ENCODE measurements at places on chromosomes 11 and 22.
A peak's percentile ranks its signal among the peaks of the same experiment; 100 is the strongest.

DNA sequence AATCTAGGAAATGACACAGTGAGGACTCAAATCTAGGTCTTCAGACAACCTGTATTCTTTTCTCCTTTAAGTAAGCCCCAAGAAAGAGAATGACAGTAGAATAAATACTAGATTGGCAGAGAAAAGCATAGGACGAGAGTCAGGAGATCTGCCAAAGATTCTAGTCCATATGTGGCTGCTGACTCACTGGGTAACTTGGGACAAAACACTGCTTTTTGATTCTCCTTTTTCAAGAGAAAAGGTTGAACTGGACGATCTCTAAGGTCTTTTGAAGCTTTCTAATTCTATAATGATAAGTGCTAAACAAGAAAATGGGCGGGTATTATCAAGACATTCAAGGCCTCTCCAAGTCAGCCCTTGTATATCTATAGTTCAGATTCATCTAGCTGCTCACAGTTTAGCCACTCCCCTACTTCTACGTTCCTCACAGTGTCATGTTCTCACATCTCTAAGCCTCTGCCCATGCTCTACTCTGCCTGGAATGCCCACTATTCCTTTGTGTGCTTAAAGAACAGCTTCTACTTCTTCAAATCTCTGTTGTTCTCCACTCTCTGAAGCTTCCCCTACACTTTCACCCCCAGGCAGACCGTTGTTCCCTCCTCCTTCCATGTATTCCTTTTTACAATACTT is 53.0 kb downstream of the RELT start:
- peak; percentile 73 for DNase-seq

GRCh38 chr11:120717042-120717441 is 205.5 kb downstream of the GRIK4 start:
- no peak for DNase-seq

DNA sequence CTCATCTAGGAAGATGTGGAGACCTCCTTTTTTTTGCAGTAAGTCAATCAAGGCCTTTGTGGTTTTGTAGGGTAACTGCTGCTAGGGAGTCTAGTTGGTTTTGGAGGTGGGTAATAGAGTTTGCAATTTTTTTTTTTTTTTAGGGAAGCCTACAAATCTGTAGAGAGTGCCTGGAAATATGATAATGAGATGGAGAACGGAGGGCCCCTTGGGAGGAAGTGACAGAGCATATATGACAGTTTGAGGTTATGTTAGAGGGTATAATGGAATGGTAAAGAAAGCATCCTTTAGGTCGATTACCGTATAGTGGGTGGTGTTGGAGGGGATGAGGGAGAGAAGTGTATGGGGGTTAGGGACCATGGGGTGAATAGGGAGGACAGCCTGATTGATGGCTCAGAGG is 98.3 kb downstream of the ELP4 start:
- no peak for DNase-seq

DNA sequence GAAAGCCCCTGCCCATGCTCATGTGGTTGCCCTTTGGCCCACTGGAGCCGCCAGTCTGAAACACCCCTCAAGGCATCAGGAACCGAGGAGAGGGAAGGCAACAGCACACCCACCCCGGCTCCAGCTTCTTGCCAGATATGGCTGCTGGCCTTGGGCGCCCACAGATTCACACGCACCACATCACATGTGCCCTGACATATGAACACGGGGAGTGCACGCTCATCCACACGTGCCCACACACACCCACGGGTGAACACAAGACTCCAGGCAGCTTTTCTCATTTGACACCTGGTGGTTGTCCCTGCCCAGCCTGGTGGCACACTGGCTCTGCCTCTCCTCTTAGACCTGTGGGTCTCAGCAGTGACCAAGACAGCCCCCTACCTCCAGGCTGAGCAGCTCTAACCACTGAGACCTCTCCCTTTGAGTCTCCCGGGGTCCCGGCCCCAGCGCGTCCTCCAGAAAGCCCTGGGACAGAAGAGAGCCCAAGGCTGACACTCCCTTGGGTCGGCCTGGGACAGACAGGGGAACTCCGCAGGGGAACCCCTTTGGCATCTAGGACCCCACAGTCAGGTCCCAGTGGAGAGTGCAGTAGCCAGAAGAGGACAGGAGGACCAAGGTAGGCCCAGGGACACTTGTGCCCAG is 2.7 kb upstream of the MAPK12 start:
- no peak for DNase-seq

DNA sequence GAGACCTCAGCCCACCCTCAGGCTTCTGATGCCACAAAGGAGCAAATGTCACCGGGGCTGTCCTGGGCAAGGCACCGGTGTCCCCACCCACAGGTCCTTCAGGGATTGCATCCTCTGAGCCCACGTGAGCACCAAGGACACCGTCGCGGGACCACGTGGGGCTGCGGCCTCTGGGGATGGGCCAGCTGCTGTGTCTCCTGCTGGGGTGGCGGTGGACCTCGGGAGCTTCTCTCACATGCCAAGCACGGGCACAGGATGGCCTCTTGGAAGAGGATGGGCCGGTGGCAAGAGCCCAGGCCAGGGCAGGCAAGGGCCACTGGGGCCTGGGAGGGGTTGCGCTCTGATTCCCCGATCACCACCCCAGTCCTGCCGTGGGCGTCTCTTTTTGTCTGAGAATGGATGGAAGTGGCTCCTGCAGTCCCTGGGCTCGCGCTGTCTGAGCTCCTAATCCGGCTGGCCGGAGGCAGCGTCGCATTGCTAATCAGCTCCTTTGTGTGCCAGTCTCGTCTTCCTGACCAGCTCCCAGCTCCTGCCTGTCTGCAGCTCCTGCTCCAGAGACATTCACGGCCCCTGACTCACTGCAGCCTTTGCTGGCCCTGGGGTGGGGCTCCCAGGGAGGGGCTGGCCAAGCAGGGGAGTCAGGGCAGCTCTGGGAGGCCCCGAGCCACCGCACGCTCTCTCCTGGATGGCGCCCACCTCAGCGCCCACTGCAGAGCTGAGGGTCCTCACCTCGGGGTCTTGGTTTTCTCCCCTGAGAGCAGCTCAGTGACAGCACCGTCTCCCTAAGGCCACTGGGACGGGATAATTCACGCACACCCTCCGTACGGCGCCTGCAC is 146.7 kb downstream of the CTTN start:
- DNase-seq: no peak

DNA sequence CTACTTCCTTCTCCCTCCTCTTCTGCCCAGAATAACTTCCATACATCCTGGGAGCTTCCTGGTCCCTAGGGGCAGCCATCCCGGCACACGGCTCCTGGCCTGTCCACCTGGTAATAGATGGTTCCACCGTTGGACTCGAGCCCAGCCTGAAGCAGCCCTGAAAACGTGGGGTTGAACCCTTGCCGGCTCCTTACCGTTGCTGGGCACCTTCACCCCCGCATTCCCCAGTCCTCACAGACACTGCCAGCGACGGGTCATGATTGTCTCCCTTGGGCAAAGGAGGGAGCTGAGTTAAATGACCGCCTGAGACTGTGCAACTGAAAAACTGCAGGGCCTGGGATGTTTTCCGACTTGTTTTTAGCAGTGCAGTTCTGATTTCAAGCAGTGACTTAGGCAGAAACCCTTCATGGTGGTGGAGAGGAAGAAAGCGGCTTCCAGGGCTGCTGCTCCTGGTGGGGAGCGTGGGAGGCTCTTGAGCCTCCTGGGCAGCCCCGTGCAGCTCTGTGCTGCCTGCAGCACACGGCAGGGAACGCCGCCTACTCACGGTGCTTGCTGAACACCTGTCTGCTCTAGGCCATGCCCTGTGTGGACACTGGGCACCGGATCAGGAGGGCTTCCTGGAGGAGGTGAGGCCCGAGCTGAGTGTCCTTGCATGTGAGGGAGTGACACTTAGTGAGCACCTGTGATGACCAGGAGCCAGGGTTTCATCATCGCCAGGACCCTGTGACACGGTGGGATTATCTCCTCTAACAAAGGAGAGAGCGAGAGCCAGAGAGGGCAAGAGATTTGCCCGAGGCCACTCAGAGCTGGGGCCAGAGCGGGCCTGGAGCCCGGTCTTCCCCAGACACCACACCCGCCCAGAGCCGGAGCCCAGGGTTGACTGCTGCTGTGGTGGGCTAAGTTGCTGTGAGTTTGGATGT is 77.4 kb downstream of the FBLN1 start:
- DNase-seq: no peak
